NCI-H1436 treated with DMSO at 0.1 percent for 48 hours (cell line): ENCODE measurements at places on chromosomes 13 and 19.

DNA sequence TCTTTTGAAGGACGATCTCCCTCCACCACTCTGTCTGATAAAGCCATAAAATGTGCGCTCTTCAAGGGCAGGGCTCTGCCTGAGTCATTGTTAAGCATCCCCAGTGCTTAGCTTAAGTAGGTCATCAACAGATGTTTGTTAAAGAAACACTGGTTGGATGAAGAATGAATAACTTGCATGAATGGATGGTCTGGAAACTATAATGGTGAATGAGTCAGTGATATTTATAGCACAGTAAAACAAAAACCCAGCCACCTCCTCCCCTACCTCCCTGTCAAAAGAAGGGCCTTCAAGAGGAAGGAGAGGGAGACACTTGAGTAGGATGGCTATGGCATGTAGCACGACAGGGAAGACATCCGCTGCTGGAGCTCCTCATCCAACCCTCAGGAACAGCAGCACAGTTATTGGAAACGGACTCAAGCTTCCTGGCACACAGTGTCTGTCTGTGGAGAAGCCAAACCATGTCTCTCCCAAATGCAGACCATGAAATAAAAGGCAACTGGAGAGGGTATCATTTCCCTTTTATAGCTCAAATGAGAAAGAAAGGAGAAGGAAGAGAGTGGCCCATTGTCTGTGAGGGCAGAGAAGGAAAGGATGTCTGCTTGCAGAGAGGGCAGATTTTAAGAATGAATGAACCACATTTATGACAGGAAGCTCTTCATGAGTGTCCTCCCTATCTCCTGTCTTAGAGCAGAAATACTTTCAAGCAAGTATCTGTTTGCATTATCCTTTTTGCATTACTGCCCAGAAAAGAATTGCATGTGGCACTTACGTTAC lies 183.5 kb upstream of the UBL3 start:
- no peak for DNase-seq

- DNase-seq: no peak
Measured at GRCh38 chr19:8064911-8065874, 12.6 kb downstream of the CCL25 start.

DNA sequence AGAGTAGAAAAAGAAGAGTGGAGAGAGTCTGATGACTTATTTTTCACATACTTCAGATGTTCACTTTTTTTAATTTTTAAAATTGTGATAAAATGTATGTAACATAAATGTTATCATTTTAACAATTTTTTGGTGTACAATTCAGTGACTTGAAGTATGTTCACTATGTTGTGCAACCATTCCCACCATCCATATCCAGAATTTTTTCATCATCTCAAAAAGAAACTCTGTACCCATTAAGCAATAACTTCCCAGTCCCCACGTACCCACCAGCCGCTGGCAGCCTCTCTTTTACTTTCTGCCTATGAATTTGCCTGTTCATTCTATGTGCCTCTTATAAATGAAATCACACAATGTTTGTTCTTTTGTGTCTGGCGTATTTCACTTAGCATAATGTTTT lies 43.3 kb downstream of the SKA3 start:
- DNase-seq: no peak

- DNase-seq: no peak
Measured at GRCh38 chr13:37665420-37665819, 66.9 kb upstream of the POSTN start.

GRCh38 chr19:4012092-4012974 lies 4.8 kb downstream of the PIAS4 start:
- DNase-seq: no peak
